ENCODE measurements at places on chromosomes 1 and 21.

- DNase-seq, result no peak
Observed at GRCh38 chr1:165893507-165893906, 66.1 kb downstream of the UCK2 start.

DNA sequence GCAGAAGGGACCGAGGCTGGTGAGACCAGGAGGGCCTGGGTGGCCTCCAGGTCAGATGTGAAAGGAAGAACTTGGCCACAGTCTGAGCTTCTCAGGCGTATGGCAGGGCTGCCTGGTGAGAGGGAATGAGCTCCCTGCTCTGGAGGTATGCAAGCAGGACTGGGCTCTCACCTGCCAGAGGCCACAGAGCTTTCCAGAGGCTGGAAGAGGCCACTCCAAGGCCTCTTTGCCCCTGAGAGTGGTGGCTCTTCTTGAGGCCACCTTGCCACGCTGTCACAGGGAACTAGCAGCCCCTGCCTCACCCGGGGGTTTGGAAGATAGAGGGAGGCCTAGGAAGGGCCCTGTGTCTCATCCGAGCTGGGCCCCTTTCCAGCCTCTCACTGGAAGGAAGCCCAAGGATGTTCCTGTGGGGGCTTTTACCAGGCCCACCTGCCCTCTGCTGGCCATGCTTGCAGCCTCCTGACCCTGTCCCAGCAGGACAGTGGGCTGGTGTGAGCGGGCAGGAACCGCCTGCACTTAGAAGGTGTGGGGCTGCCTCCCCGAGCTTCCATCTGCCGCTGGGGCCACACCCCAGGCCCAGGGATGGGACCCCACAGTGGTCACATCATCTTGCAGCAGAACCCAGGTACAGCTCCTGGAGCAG, 10.0 kb downstream of the PCSK9 start:
- no peak for DNase-seq

DNA sequence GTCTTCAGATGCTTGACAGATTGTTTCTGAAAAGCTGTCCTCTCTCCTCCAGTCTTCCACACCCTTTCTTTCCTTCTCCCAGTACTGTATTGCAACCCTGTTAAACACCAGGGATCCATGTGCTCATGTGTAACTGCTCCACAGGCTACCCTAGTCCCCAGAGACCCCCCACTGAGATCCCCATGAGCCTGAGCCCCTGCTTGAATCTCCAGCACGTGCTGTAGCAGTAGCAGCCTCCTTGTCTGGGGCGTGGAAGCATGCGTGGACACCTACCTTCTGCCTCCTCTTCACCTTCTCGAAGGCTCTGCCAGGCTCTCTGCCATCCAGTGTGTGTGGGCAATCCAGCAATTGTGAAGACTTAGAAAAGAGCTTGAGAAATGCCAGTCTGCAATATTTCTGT, 25.2 kb downstream of the GPR137B start:
- DNase-seq, result no peak

DNA sequence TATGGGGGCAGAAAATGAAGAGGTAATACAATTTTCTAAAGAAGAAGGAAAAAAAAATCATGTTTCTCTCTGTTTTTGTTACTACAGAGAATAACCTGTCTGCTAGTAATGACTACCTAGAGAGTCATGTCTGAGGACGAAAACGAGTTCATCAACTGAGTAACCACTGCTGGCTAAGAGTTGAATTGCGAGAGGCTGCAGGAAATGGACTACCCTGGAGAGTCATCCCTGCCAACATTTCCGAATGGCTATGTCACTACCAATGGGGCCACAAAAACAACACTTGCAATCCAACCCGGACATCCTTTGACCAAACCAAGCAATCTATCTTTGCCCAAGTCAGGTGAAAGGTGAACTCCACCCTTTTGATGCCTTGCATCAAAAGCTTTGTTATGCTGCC, 120.6 kb downstream of the FCRL5 start:
- no peak for DNase-seq

All from GM18507 (cell line).